ENCODE measurements at places on chromosomes 4 and X.
A peak's percentile ranks its signal among the peaks of the same experiment; 100 is the strongest.

GRCh38 chr4:23163647-23164436 lies 471.1 kb downstream of the GBA3 start:
- DNase-seq = no peak

GRCh38 chrX:134144231-134144630 lies 92.8 kb upstream of the CCDC160 start:
- DNase-seq = peak; percentile 16

DNA sequence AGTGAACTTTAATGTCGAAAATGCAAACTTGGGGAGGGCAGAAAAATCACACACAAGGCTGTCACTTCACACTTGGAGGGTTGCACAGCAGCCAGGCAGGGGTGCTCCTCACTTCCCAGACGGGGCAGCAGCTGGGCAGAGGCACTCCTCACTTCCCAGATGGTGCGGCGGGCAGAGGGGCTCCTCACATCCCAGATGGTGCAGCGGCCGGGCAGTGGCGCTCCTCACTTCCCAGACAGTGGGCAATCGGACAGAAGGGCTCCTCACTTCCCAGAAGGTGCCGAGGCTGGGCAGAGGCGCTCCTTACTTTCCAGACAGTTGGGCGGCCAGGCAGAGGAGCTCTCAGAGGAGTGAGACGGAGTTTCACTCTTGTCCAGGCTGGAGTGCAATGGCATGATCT lies 90.6 kb downstream of the HMGB3 start:
- DNase-seq = no peak

GRCh38 chrX:64975491-64975890 lies 759 bp downstream of the ZC4H2 start:
- DNase-seq = peak; percentile 79

GRCh38 chrX:112545051-112545450 lies 134.7 kb downstream of the LHFPL1 start:
- DNase-seq = no peak
